ENCODE measurements at places on chromosomes 2 and 18. TPM values are rescaled to one million over a fixed set of nuclear protein-coding genes. Genes with fewer than 3 reads are reported as not detected.

D2HGDH gene
- total RNA-seq = 11.1 TPM

CD28 gene
- total RNA-seq = under 0.01 TPM

VAMP8 gene
- 1.7 TPM for total RNA-seq

SLC16A14 gene
- 6.2 TPM for total RNA-seq

EMILIN1 gene
- 292 TPM for total RNA-seq

DNAH7 gene
- total RNA-seq = 1.2 TPM

RPE gene
- total RNA-seq = 55.1 TPM

ST8SIA3 gene
- total RNA-seq = not detected

IL1A gene
- 0.13 TPM for total RNA-seq

TEKT4 gene
- total RNA-seq = not detected

PROKR1 gene
- total RNA-seq = under 0.01 TPM

SLC5A7 gene
- total RNA-seq = not detected

TXNDC2 gene
- not detected for total RNA-seq

MC2R gene
- not detected for total RNA-seq

APCDD1 gene
- total RNA-seq = 4.4 TPM
